Foreskin keratinocyte (primary cell): ENCODE measurements at places on chromosomes 6 and 20. TPM values are rescaled to one million over a fixed set of nuclear protein-coding genes. Genes with fewer than 3 reads are reported as not detected.

- DNase-seq: no peak
Observed at GRCh38 chr20:53990003-53990402, 80.4 kb downstream of the BCAS1 start.

DNA sequence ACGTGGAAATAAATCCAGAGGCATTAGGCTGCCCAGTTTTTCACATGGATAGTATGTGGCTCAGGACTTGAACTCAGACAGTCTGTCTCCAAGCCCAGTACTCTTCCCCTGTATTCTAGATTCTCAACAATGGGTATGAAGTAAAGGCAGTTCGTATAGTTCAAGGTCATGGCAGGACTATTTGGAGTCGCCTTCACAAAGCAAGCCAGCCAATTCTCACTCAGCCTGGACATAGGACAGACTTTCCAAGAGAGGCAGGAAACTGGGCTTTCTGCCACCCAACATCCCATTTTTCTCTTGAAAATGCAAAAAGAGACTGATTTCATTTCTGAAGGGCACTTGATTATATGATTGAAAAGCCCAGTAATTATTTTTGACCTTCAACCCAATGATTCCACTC, 111.0 kb downstream of the EDN1 start:
- no peak for DNase-seq

Gene LRRN4
- 3.1 and 3.2 TPM in 2 replicates for total RNA-seq

Gene SIGLEC1
- total RNA-seq: not detected in 2 replicates
